Stimulated activated CD4-positive, alpha-beta T cell treated with anti-CD3 and anti-CD28 coated beads, TNF-alpha, amount 100 ng/mL, for 48 hours (primary cell): ENCODE measurements at places on chromosomes 2 and 18.

DNA sequence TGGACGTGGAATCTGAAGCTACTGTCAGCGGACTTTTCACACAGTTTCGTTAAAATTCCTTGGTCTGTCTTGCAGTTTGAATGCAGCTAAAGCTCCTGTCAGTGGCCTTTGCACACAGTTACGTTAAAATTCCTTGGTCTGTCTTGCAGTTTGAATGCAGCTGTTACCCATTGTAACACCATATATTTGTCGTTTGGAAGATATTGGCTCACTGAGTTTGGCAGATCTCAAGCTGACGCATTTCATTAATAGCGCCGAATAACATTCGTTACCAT, 1.0 kb downstream of the LIMS1 start:
- DNase-seq: no peak

- DNase-seq: no peak
Measured at GRCh38 chr18:79863161-79864005, 65.6 kb downstream of the KCNG2 start.

DNA sequence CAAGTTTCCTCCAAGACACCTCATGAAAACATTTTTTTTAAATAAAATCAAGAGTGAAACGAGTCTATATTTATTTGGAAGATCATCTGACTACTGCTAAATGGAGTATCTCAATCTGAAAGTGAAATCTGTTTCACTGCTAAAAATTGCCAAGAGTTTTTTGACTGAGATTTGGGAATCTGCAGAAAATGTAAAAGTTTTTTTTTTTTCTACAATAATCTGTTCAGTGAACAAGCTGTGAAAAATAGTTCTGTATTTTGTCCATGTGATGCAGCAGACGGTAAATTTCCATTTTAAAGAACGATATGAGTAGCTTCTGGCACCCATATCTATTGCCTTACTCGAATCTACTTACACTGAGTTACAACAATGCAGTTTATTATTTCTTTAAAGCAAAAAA, 519.7 kb downstream of the PLCL1 start:
- DNase-seq: no peak

DNA sequence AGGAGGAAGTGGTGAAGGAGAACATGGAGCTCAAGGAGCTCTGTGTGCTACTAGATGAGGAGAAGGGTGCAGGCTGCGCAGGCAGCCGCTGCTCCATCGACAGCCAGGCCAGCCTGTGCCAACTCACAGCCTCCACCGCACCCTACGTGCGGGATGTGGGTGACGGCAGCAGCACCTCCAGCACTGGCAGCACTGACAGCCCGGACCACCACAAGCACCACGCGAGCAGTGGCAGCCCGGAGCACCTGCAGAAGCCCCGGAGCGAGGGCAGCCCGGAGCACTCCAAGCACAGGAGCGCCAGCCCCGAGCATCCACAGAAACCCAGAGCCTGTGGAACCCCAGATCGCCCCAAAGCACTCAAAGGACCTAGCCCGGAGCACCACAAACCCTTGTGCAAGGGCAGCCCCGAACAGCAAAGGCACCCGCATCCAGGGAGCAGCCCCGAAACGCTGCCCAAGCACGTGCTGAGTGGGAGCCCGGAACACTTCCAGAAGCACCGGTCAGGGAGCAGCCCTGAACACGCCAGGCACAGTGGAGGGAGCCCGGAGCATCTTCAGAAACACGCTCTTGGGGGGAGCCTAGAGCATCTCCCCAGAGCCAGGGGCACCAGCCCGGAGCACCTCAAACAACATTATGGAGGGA, 9.0 kb downstream of the CCDC85A start:
- no peak for DNase-seq

GRCh38 chr2:219142329-219142728, 18.3 kb downstream of the NHEJ1 start:
- no peak for DNase-seq

- DNase-seq: no peak
Measured at GRCh38 chr18:24514439-24514838, 54.0 kb downstream of the HRH4 start.

DNA sequence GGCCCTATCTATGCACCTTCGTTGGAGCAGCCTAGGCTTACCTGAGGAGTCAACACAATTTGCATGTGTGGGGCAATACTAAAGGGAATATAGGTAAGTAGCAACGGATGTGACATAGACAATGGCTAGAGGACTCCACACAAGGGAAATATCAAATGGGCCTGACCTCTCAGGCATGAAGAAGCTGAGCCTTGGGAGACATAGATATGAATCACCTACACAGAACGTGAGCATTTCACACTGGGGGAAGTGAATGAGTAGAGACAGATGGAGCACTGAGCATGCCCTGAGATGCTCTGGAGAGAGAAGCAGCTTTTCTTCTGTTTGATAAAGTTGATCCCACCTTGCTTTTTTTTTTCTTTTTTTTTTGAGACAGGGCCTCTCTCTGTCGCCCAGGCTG, 97.9 kb downstream of the ATL2 start:
- DNase-seq: no peak
